ENCODE measurements at places on chromosomes 1 and 21. TPM values are rescaled to one million over a fixed set of nuclear protein-coding genes. Genes with fewer than 3 reads are reported as not detected.

SLAMF1 gene
- polyA plus RNA-seq = 0.26 TPM

RUNX1 gene
- 4.4 TPM for polyA plus RNA-seq

AZIN2 gene
- 0.72 TPM for polyA plus RNA-seq

WNT3A gene
- 1.3 TPM for polyA plus RNA-seq

HAO2 gene
- not detected for polyA plus RNA-seq

Measured in esophagus (tissue), 2 donors.